Right lobe of liver (tissue), 6 donors: ENCODE measurements at places on chromosomes 12 and 14. TPM values are rescaled to one million over a fixed set of nuclear protein-coding genes. Genes with fewer than 3 reads are reported as not detected.

Gene CPNE6
- not detected for total RNA-seq

Gene SLC17A8
- 0.12 TPM for total RNA-seq

Gene TOGARAM1
- total RNA-seq = 12.5 TPM

Gene DACT1
- total RNA-seq = 1.3 TPM

DNA sequence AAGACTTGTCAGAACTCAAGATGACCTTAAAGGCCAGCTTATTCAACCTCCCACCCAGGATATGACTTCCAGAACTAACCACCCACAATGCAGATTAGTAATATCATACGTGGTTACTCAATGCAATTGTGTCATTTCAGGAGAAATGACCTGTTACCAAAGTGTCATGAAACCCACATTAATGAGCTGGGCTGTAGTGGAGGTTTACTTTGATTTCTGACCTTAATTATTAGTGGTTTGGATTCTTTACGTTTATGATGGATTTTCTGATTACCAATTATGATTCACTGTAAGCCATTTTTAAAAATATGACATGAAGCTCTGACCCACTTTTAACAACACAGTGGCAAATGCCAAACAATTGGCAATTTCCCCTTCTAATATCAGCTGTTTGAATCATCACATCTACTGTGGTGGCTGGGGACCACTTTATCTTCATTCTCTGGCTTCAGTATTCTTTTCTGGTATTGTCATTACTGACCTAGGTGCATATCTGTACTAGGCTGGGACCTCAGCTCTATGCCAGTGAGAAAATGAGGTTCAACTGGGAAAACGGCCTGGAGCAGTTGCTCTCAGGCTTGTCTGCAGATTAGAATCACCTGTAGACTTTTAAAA, 223.3 kb downstream of the RGS6 start:
- DNase-seq = no peak

DNA sequence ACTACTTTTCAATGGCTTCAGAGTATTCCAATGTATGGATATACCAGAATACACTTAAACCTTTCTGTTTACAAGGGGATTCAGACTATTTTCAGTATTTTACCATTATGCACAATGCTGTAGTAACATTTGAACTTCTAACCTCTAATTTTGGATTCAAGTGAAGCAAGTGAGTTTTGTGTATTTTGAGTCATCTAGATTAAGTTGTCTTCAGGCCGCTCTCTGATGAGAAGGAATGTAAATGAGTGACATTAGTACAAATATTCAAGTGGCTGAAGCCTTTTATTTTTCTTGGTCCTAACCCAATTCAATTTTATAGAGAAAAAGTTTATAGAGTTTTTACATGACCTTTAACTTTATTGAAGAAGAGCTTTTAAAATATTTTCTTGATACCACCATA, 125.6 kb downstream of the PDE3A start:
- no peak for DNase-seq

DNA sequence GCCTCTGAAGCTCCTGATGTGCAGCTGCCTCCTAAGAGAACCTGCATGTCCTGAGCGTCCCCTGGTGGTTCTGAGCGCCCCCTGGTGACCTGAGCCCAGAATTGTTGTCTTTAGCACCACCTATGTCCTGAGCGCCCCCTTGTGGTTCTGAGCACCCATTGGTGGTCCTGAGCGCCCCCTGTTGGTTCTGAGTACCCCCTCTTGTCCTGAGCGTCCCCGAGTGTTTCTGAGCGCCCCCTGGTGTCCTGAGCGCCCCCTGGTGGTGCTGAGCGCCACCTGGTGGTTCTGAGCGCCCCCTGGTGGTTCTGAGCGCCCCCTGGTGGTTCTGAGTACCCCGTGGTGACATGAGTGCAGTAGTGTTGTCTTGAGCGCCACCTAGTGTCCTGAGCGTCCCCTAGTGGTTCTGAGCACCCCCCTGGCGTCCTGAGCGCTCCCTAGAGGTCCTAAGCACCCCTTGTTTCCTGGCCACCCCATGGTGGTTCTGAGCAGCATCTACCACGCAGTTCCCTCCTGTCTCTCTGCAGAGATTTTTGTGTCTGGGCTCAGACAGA, 782.5 kb downstream of the TMEM121 start:
- DNase-seq = peak; percentile 51

- no peak for DNase-seq
Observed at GRCh38 chr12:1351926-1352325, 242.5 kb downstream of the FBXL14 start.

DNA sequence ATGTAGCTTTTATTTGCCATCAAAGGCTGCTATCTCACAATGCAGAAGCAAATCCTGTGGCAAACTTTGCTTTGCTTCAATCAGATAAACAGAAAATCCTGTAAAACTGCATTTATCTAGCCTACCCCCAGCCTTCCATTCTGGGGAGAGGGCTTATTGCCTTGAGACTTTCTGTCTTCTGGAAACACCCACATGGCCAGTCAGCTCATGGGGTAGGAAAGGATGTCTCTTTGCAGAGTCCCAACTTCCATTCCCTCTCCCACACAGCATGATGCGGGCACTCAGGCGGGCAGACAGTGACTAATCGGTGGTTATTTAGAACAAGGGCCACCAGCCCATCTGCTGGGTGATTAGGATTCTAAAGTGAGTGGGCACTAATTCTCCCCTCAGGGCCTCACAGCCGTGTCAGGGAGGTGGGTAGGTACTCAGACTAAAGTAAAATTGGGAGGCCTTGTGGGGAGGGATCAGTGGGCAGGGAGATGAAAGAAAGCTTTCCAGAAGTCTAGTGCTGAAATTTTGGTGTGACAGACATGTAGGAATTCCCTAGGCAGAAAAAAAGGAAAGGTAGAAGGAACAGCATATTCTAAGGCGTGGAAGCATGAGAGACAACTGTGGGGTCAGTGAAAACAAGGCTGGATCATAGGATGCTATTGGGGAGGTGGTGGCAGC, 720.5 kb downstream of the VRK1 start:
- DNase-seq = no peak

GRCh38 chr12:57840726-57841125, 5.8 kb downstream of the CTDSP2 start:
- DNase-seq = no peak

GRCh38 chr14:105884808-105885281, 358.5 kb downstream of the TMEM121 start:
- DNase-seq = peak; percentile 31

GRCh38 chr12:100672075-100672592, 98.7 kb downstream of the GAS2L3 start:
- no peak for DNase-seq

GRCh38 chr12:64452559-64453329, 824 bp downstream of the TBK1 start:
- no peak for DNase-seq

DNA sequence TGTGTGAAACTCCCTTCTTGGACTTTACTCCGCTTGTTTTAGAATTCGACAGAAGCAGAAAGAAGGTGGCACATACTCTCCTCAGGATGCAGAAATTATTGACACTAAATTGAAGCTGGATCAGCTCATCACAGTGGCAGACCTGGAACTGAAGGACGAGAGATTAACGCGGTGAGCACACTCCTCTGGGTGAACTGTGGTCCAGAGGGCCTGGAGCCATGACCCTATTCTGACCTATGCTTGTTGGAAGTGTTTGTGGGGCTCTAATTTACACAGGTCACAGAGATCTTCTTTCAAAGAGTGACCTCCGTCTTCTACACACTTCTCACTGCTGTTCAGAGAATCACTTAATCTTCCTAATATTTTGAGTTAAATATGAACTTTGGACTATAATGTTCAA, 72.5 kb upstream of the MYF6 start:
- peak; percentile 47 for DNase-seq

DNA sequence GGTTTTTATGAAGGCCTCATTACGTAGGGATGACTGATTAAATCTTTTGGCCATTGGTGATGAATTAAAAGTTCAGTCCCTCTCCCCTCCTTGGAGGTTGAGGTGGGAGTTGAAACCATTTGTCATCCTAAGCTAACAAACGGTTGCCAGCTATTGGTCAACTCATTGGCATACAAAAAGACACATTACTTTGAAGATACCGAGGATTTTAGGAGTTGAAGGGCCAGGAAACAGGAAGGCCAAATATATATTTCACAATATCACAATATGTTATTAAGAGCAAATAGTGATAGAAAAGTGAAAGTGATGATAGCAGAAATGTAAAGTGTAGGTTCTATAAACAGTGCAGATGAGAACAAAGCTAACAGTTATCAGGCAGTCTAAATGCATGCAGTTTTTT, 24.4 kb downstream of the RCOR1 start:
- no peak for DNase-seq

DNA sequence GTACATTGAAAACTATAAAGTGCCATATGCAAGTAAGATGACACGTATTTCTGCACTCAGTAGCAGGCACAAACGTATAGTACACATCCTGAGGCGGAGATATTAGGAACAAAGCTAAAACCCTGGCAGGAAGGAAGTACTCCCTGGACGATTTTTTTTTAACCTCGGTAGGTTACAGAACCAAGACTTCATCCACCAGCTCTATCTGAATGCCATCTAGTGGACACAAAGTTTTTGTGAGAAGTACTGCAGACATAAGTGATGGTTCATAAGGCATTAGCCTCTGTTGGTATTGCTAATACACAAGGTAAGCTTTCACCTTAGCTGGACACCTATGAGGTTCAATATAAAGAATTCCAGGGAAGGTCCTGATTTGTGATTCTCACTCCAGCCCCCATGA, 83.0 kb upstream of the CCDC196 start:
- DNase-seq = no peak

- no peak for DNase-seq
Observed at GRCh38 chr12:113835896-113836295, 130.2 kb downstream of the RBM19 start.
